ENCODE measurements at places on chromosomes 6 and 20.

DNA sequence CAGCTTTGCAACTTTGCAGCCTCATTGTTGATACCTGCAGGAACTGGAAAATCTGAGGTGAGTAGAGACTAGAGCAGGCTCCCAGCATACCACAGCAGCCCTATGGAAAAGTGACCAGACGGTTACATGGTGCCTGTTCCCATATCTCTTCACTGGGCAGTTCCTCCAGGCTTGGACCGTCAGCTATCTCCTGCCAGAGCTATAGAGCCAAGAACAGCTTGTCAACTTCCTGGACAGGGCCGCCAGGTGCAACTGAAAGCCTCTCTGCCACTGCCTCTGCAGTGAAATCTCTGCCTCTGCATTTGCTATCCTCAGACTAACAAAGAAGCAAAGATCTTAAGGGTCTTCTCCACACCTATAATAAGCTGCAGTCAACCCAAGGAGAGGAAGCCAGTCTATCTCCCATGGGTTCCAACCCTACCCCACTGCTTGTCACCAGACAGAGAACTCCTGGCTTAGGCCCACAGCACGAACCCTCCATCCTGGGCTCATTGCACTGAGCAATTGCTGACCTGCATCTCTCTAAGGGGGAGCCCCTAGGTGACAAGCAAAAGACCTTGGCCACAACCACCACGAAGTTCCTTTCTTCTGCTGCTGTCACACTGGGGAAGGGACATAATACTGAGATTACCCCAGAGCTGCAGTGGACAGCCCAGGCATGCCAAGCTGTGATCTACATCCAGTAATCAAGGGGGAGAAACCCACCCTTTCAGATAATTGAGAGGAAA is 60.1 kb upstream of the KHDRBS2 start:
- DNase-seq: no peak

GRCh38 chr6:116564311-116564710 is 7.0 kb upstream of the RWDD1 start:
- DNase-seq: no peak

- no peak for DNase-seq
These were observed 158.3 kb downstream of the GMPR start for GRCh38 chr6:16396497-16397319.

- no peak for DNase-seq
These were observed 181.1 kb downstream of the RPS12 start for GRCh38 chr6:132995432-132995831.

DNA sequence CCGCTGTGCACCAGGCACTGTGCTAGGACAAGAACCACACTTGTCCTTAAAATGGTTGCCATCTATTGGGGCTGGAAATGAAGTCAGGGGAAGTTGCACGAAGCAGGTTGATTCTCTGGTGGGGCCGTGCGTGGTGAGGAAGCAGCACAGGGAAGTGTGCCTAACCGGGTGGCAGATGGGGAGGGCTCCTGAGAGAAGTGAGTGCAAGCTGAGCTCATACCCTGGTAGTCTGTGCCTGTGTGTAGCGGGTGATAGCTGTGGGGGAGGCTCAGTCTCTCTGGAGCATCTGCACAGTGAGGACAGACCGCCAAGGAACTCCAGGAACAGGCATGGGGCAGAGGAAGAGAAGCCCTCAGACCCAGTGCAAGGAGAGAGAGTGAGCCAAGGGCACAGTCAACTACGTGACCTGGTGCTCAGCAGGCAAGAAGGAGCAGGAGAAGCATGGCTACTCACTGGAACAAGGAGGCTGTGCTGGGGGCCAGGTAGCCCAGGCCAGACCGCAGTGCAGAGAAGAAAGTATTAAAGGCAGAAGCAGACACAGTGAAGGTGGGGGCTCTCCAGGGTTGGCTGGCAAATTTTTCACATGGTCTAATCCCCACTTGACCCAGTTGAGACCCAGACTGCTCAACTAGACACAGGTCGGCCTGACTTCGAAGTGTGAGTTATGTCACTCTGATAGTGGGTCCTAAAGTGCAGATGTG is 155.0 kb downstream of the CDH26 start:
- DNase-seq: no peak

GRCh38 chr6:28587746-28588075 is 62.0 kb downstream of the GPX5 start:
- DNase-seq: no peak

- no peak for DNase-seq
These were observed 43.0 kb upstream of the GPR31 start for GRCh38 chr6:167200806-167201205.

- no peak for DNase-seq
These were observed 1.8 kb downstream of the HSD17B8 start for GRCh38 chr6:33206027-33206863.

DNA sequence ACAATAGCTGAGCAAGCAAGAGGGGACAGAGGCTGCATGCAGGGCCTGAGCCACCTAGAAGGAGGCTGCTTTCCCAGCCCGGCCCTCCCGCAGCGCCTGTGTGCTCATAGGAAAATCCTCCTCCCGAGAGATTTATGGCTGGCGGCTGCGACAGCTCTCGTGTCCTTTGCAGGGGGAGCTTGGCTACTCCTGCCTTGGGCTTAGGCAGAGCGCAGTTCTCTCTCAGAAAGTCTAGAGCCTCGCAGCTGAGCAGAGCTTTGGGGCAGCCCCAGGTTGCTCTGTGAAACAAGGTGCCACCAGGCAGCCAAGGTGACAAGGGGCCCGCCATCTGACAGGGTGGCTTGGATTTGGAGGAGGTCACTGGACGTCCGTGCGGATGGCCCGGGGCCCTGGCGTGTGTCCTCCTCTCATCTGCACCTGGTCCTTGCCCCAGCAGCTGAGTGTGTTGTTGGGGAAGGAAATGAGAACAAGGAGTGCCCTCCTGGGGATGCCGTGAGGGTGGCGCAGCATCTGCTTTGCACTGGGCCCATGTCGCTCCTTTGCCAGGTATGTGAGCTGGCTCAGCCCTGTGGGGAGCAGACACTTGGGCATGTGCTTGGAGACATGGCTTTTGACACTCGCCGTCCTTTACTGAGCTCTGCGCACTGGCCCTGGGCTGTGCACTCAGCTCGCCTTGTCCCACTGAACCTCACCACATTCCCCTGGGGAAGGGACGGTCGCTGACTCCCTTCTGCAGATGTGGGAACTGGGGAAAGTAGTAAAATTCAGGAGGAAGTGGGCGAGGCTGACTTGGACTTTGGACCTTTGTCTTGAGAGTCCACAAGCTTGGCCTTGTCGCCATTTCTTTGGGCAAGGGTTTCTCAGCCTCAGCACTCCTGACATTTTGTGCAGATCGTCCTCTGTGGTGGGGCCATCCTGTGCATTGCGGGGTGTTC is 41.9 kb downstream of the EDN3 start:
- no peak for DNase-seq

- DNase-seq: no peak
These were observed 128.9 kb downstream of the SYNDIG1 start for GRCh38 chr20:24598346-24598745.

DNA sequence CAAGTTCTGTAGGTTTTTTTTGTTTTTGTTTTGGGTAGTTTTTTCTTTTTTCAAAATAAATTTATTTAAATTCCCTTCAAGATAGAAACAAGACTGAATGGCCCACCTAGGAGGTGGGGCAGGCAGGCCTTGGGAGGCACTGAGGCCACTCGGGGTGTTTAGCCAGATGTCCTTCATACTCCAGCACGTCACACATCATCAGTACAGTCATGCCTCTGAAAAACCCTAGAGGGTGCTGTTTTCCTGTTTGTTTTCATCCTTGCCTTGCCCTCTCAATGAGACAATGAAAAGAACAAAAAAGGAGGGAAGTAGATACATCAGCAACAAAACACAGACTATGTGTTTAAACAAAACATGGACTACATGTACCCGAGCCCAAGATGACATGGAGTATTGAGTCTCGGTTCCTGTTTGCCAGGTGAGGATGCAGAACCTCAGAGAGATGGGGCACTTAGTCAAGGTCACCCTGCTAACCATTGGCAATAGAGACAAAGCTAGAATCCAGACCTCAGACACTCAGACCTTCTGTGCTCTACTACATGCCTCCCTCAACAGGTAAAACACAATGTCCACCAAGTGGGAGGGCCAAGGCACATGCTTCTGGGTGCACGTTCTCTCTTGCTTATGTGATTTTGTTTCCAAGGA is 26.8 kb upstream of the CLIC5 start:
- no peak for DNase-seq

GRCh38 chr6:157302736-157303135 is 20.6 kb downstream of the TMEM242 start:
- no peak for DNase-seq
